ENCODE measurements at places on chromosomes 3 and 15.

DNA sequence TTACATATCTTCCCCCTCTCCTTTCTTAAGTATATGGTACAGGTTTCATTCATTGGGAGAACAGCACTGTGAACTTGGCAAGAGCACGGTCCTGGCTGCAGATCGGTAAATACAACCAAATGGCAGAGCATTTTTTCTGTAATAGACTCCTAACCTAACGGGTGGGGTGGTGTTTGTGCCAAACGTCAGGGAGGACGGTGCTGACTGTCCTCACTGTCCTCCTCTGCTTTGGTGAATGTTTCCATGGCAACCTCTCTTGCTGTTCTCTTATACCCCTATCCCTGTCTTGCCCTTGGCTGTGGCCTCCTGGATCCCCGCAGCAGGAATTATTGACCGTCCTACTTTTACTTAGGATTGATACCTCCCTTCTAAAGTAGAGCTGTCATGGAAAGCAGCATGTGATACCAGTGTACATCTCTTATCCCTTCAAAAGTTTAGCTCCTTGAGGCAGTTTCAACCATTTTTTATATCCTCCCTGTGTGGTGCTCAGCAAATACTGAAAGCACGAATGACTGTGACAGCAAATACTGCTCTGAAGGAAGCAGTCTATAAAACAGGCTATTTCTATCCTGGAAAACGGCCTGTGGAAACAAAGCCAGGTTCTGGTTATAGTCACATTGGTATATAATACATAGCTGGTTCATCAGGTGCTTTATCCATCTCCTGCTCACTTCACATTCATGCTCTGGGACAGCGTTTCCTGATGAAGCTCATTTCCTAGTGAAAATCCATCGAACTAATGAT, 275.4 kb upstream of the C2CD4B start:
- DNase-seq: no peak

DNA sequence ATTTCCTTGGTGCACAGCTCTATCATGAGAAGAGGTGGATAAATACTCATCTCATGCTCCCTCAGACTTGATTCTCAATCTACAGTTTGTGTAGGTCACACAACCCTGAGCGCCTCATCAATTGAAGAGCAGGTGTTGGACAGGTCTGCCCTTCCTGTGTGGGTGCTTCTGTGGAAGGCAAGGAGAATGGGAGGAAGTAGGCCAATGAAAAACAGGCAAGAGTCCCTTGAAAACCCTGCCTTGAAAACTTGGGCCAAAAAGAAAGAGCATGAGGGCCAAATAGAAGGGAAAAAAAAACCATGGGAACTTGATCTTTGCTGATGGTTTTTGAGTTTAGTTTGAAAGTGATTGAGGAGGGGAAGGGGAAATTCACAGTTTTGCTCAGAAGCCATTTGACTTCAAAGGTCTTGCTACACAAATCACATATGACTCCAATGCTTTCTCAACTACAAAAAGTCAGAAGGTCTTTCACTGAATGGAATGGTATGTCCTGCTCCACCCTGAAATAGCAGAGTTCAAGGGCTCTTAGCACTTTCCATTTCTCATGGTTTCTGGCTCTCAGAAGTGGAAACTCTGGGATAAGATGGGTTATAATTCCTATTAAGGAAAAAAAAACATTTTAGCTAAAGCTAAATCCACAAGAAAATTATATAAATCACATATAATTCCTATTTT, 37.2 kb upstream of the TM4SF1 start:
- peak; percentile 66 for DNase-seq

DNA sequence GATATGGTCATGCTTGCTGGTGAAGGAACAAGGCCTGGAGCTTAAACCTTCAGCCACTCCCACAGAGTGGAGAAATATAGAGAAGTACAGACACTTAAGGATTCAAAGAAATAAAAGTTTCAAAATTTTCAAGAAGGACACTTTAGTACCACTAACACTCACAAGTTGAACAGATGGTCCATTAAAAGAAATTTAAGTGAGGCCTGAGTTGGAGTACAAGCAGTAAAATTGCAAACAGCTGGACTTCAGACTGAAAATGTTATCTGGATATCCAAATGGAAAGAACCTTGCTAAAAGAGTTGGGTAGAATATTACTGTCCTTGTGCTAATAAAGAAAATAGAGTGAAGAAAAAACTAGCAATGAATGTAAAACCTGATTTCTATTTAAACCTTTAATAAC, 397.1 kb upstream of the KCNMB2 start:
- DNase-seq: no peak

DNA sequence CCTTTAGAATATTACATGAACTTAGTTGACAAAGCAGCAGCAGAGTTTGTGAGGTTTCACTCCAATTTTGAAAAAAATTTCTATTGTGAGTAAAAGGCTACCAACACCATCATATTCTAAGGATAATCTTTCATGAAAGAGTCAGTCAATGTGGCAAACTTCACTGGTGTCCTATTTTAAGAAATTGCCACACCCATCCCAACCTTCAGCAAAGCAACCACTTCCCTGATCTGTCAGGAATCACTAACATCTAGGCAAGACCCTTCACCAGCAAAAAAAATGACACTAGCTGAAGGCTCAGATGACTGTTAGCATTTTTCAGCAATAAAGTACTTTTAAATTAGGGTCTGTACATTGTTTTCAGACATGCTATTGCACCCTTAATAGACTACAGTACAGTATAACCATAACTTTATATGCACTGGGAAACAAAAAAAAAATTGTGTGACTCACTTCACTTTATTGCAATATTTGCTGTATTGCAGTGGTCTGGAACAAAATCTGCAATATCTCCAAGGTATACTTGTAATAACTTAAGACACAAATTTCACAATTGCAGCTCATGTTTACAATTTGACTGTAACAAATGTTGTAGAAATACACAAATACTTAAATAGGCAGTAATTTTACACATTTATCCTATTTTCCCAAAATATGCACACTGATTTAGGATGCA, 38.9 kb upstream of the ALCAM start:
- DNase-seq: peak; percentile 96

- no peak for DNase-seq
Observed at GRCh38 chr3:44966795-44967278, 9.1 kb downstream of the ZDHHC3 start.

- DNase-seq: peak; percentile 84
Observed at GRCh38 chr3:25592510-25592968, 72.2 kb downstream of the TOP2B start.

DNA sequence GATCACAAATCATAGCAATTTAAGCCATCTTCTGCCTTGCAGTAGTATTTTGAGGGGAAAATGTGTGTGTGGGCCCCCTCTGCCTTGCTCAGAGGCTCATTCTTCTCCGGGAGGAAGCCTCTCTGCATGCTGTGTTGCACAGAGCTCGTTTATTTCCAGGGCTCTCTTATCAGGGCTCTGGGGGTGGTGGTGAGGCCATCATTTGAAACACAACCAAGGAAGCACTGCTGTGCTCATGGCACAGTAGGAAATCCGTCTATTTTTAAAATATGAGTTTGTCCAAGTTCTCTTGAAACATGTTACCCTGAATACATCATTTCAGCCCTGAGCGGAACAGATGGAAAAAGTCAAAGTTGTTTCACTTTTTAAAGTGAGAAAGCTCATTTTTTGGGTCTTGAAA, 369.0 kb upstream of the CFAP20DC start:
- no peak for DNase-seq

DNA sequence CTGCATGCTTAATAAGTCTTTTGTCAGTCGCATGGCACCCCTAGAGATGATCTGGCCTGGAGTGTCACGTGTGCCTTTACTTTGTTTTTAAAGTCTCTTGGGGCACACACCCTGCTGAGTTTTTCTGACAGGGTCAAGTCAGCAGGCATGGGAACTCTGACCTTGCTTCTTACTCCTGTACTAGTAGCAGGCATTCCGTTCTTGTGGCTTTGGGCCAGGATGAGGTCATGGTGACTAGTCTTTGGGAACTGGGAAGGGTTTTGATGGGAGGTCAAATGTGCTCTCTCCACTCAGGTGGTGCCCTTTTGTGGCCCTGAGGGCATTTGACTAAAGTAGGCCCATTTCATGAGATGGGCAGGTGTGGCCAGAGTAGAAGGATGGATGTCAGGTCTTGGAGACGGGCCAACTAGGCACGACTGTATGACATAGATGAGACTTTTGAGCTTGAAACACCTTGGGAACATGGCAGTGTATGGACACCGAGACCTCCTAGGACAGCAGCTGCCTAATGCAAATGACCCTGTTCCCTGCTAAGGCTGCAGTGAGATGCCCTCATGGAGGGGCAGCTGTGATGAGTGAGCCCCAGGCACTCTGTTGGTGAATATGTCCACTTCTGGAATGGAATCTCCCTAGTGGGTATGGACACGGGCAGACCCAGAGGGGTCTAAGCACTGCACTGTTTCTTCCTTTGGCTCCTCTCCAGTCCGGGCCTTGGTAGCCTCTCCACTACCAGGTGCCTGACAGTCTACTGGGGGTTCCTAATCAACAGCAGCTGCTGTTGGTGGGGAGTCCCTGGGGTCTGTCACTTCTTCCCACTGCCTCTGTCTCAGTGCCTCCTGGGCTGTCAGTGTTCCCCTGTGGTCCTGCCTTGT, 16.4 kb downstream of the SRPRB start:
- DNase-seq: peak; percentile 39
